ENCODE measurements at places on chromosomes 3 and 15. TPM values are rescaled to one million over a fixed set of nuclear protein-coding genes. Genes with fewer than 3 reads are reported as not detected.
A peak's percentile ranks its signal among the peaks of the same experiment; 100 is the strongest.

ARPP21 gene
- total RNA-seq, result not detected

PLAAT1 gene
- total RNA-seq, result not detected

SERINC4 gene
- total RNA-seq, result 0.28 TPM

GRCh38 chr3:133527081-133527715 is 46.3 kb upstream of the CDV3 start:
- no peak for DNase-seq

GRCh38 chr3:48584836-48585235 is 10.3 kb downstream of the COL7A1 start:
- no peak for DNase-seq

DNA sequence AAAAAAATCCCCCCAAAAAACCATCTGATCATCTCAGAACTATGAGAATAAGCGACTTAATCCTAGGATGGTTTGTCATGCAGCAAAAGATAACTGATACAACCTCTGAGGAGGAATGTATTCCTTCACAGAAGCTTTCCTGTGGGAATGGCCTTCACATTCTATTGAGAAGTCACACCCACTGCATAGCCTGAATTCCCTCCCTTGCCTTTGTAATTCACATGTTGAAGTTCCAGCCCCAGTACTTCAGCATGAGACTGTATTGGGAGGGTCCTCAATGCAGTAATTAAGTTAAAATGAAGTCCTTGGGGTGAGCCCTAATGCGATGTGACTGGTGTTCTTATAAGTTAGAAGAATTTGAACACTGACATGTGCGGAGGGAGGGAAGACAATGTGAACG is 395.2 kb downstream of the TUSC7 start:
- no peak for DNase-seq

DNA sequence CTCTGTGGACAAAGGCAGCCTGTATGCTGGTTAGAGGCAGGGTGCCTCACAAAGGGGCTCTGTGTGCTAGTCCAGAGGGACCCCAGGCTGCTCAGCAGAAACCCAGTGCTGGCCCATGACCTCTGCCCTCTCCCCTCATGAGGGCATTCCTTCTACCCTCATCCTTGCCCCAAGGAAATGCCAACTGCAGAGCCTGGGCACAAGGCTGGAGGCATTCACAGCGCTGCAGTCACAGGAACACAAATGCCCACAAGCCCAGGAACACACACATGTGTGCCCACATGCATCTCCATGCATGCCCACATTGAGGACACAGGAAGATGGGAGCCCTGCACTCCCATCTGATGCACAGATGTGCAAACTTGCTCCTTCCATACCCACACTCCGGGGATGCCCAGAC is 3.8 kb downstream of the INKA1 start:
- no peak for DNase-seq

- DNase-seq, result no peak
Observed at GRCh38 chr3:126355251-126355650, 2.0 kb downstream of the KLF15 start.

DNA sequence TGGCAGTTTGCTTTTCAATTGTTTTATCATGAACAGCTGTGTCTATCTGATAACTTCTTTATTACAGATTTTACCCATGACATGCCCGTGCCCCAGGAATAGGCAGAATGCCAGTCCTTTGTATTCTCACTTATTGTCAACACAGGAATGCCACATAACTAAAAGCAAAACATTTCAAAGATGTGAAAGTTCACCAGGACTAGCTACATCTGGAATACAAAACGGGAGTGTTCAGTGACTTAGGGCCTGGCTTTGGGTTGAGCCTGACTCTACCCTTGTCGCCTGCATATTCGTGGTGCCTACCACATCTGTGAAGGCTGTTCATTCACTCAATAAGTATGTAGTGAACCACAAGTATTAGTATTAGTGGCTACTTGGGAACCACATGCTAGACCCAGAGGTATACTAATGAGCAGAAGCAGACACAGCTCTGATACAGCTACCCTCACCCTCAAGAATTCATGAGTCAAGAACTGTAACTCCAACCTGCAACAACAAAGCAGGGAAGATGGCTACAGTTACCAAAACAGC is 2.9 kb downstream of the TNFSF10 start:
- DNase-seq, result peak; percentile 74

GRCh38 chr15:91938136-91938535 is 84.6 kb downstream of the SLCO3A1 start:
- DNase-seq, result no peak

GRCh38 chr3:77686560-77686959 is 646.7 kb downstream of the ROBO2 start:
- no peak for DNase-seq
